ENCODE measurements at places on chromosomes 4 and X.

DNA sequence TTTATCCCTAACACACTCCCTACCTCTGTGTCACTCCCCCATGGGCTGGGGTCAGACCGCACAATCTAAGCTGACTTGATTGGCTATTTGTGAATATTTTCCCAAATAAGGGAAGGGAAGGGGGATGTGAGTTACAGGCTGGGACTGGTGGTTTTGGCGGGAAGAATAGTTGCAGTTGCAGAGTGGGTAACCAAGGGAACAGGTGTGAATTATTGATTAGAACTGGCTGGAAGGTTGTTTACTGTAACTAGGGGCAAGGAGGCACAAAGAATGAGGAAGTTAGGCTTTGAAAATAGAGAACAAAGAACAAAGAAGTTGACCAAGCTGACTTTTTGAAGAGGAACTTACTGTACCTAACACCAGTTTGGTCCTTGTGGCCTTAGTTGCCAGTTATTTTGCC lies 88.0 kb upstream of the XAGE2 start:
- no peak for DNase-seq

GRCh38 chr4:6772223-6772928 lies 10.2 kb upstream of the KIAA0232 start:
- no peak for DNase-seq

DNA sequence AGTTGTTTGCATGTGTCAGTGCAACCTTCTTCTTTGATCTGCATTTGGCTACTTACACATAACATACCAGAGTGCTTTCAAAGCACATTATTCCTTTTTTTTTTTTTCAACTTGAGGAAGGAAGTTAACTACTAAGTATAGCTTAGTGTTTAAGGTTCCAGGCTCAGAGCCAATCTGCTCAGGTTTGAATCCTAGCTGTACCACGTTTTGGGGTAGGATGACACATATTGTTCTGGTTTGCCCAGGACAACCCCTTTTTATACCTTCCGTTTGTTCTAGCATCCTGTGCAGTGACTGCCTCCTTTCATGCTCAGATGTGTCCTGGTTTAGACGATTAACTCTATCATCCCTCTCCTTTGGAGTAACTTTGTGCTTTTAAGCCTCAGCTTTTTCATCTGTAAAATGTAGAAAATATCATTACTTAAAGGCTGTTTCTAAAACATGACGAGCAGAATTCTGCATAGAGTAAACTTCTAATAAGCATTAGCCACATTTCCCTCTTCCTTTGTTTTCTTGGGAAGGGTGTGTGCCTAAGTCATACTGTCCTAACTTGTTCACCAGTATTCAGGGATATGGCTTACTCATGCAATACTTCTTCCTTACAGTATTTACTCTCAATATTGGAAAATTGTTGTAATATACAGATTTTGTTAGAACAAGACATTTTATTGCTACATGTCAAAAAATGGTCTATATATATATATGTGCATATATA lies 281.3 kb downstream of the C4orf33 start:
- no peak for DNase-seq

DNA sequence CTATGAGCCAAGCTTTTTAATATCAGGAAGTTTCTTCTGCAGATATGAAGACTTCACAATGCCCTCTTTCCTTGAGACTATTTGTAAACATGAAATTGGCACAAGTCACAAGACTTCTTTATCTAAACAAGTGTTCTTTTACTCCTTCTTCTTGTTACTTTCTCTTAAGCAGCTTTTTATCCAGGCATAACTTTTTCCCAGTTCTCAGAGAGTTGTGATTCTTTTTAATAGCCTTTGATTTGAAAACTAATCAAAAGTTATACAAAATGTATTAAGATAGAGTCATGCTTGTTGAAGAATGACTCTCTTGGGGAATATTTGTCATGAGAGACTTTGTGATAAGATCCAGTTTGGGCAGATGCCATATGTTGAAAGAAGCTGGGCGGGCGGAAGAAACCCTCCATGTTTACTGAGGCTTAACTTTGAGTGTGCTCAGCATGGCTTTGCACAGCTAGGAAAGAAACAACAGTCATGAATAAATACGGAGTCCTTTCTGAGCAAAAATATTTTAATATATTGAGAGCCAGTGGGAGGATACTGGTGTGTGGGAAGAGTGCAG lies 39.3 kb downstream of the SYTL5 start:
- DNase-seq = no peak

DNA sequence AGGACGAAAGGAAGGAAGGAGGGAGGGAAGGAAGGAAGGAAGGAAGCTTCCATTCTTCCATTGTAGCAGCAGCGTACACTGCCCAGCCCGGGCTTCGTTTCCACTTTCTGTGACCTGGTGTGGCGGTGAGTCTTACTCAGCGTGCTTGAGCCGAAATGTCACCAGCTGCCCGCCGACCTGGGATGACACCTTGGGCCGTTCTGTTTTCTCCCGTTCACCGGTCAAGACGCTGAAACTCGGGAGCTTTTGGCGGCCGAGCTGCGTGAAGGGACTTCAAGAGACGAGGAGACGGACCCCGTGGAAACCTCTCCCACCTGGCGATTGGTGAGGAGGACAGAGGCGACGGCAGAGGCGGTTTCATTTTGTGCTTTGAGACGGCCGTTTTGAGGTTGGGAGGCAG lies 47.1 kb upstream of the PPP2R3B start:
- no peak for DNase-seq

- DNase-seq = no peak
Observed at GRCh38 chr4:40262077-40262528, 65.3 kb downstream of the RHOH start.

- no peak for DNase-seq
Observed at GRCh38 chr4:25209702-25210101, 24.1 kb upstream of the PI4K2B start.

- no peak for DNase-seq
Observed at GRCh38 chr4:10403633-10404445, 53.4 kb downstream of the ZNF518B start.

DNA sequence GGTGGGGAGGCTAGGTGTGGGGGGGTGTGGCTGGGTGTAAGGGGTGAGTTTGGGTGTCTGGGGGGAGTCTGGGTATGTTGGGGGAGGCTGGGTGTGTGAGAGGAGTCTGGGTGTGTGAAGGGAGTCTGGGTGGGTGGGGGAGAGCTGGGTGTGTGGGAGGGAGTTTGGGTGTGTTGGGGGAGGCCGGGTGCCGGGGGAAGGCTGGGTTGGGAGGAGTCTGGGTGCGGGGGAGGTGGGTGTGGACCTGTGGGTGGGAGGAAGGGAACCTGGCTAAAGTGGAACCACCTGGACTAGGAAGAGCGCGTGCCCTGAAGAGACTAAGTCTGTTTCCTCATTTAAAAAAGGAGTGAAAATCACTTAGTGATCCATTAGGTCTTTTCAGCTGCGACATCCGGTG lies 18.3 kb downstream of the SPON2 start:
- DNase-seq = no peak

GRCh38 chr4:94409962-94410361 lies 41.8 kb upstream of the PDLIM5 start:
- no peak for DNase-seq

GRCh38 chr4:68615699-68616422 lies 39.7 kb upstream of the UGT2B17 start:
- no peak for DNase-seq

DNA sequence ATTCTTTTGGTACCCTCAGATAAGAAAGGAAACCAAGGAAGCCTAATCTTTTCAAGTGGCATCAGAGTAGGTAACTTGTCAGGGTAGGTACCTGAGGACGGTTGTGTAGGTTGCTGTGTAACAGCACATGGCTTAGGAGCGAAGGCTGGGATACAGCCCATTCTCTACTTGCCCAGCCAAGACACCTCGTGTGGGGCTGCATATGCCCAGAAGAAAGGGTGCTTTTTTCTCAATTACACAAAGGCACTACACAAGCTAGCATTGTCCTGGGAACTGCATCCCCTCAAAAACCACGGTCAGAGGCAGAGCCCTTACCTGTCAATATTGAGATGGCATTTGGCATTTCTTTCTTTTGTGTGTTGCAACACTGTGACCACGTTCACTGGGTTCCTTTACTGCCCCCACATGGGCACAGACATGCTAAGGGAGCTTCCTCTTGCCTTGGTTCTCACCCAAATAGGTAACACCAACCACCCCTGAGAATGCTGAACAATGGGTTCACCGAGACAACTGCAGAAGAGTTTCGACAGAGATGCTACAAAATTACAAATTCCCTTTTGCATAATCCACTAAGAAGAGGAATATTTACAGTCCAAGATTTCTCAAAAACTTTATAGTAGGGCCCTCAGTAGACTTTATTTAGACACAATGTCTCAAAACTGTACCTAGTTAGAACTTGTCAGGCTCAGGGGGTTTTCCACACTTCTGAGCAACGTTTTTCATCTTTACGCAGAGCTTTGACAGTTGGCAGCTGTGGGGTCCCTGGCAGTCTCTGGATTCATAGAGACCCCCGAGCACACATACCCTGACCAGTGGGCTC lies 35.8 kb upstream of the TNIP3 start:
- peak; percentile 6 for DNase-seq

- no peak for DNase-seq
Observed at GRCh38 chr4:128590773-128591172, 218.7 kb upstream of the JADE1 start.

GRCh38 chr4:15771216-15772058 lies 6.7 kb upstream of the CD38 start:
- no peak for DNase-seq

DNA sequence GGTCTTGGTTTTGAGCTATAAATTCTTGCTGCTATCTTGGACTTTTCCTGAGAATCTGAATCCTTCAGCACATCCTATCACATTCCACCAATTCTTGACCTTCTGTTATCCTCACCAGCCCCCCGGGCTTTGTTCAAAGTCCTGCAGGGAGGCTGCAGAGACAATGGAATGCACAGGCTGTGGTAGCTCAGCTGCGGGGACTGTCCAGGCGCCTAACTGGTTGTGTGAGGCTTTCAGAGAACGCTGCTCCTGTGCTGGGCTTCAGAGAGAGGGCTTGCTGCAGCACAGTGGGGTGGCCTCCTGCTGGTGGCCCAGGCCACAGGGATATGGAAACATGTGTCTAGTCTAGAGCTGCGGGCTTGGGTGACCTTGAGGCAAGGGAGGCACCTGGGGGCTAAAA lies 196.3 kb upstream of the GATB start:
- DNase-seq = no peak

DNA sequence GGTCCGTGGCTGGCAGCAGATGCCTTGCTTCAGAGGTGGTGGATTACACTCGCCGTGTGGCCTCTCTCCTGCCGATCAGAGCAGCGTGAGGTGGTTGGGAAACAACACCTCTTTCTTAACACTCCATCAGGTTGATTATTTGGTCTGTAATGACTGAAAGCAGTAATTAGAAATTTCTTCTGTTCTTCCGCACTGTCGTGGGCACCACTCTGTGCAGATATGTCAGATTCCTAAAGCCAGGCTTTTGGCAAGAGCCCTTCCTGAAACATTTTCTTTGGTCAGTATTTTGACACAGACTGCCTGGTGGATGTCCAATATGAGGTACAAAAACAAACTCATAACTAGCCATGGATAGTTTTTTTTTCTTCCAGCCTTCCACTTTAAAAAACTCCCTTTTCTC lies 100.9 kb downstream of the FNIP2 start:
- DNase-seq = no peak

DNA sequence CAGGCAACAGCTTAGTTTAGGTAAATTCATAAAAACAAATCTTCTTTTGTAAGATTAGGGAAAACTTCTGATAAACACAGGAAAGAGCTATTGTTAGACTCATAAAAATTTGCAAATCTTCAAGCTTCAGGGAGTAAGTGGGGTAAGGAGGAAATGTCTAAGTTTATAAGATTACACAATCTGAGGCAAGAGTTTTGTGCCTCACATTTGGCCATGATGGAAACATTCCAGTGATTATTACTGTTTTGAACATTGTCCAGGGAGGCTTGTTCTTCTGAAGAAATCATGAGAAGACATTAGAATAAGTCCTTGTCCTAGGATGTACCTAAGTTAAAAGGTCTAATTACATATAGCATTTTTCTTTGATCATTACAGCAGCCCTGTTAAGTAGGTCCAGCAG lies 72.8 kb downstream of the MAOB start:
- DNase-seq = no peak

GRCh38 chr4:144703494-144703893 lies 57.5 kb downstream of the HHIP start:
- no peak for DNase-seq

- DNase-seq = no peak
Observed at GRCh38 chr4:27524224-27524623, 663.6 kb downstream of the STIM2 start.

- DNase-seq = peak; percentile 89
Observed at GRCh38 chrX:47650164-47651042, at the start of gene ELK1. TSS of gene ELK1 (minus strand) at chrX:47650563. CDS start at chrX:47641441, 9,122 bp downstream.

- DNase-seq = no peak
Observed at GRCh38 chr4:73452953-73453700, 17.1 kb downstream of the AFP start.

DNA sequence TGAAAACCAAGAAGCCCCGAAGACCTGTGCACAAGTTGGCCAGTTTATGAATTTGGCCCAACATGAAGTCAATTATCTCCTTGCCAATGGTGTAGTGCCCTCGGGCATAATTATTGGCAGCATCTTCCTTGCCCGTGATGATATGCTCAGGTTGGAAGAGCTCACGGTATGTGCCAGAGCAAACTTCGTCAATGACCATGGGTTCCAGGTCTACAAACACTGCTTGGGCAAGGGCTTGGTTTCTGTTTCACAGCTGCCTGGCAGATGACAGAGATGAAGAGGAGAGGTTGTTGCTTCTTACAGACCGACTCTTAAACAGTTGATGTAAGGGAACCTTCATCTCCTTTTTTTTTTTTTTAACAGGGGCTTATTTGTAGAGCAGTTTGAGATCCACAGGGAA lies 135.6 kb upstream of the PLS3 start:
- DNase-seq = no peak

DNA sequence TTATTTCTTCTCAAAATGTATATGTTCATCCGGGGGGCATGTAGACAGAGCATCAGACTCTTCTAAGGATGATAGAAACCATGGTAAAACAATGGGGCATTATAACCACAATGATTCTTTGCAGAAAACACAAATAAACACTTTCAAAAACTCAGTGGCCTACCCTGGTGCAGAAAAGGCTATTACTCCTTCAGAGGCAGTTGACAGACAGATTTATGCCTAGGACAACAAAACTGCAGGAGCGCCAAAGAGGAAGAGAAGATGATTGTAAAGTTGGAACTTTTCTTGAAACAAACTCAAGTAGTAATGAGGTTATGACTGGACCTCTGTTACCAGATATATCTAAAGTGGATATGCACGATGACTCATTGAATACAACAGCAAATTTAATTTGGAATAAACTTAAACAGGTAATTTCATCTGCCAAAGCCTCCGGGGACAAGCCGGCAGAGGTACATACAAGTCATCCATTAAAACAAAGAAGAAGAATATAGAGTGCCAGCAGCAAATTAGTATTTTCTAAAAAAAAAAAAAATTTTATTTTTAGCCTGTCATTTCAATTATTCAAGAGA lies 1068.4 kb upstream of the INTU start:
- no peak for DNase-seq

DNA sequence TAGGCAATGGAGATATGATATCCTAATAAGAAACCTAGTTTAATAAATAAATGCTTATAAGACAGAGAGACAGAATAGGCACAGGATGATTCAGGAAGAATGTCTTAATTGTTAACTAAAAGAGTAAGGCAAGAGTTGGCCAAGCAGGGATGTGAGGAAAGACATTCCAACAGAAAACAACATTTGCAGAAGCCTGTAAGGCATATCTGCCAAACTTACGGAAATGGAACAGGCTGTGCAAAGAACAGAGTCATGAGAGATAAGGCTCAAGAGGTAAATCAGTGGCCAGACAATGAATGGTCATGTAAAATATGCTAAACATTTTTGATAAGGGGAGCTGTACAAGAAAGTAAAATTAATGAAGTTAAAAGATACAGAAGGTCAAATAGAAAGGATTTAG lies 134.9 kb downstream of the KCTD8 start:
- DNase-seq = no peak

GRCh38 chr4:139540632-139541031 lies 15.4 kb downstream of the SETD7 start:
- DNase-seq = no peak
